ENCODE measurements at places on chromosomes 16 and 17. TPM values are rescaled to one million over a fixed set of nuclear protein-coding genes. Genes with fewer than 3 reads are reported as not detected.

- DNase-seq: no peak
- no peak within 1 kb of the TSS for H3K4me3 ChIP-seq
- H3K27me3 ChIP-seq: peaks cover 32% of the 10 kb centered on the region
- no peaks in the 10 kb centered on the region for H3K4me1 ChIP-seq
- H3K36me3 ChIP-seq: peaks cover 5% of the 10 kb centered on the region
- H3K27ac ChIP-seq: no peak within 1 kb of the TSS
These were observed at the start of gene PRM1 for GRCh38 chr16:11280616-11281522. TSS of gene PRM1 (minus strand) at chr16:11281330. CDS start at chr16:11281238, 92 bp downstream.

GRCh38 chr17:18877104-18877645 is 19.2 kb downstream of the PRPSAP2 start:
- DNase-seq: peak; percentile 40
- peaks cover 31% of the 10 kb centered on the region for H3K36me3 ChIP-seq
- no peaks in the 10 kb centered on the region for H3K27me3 ChIP-seq

GRCh38 chr17:6355196-6355595 is 79.7 kb downstream of the AIPL1 start:
- no peak for DNase-seq
- peaks cover 10% of the 10 kb centered on the region for H3K27me3 ChIP-seq
- no peak overlapping the region for H3K4me3 ChIP-seq
- no peaks in the 10 kb centered on the region for H3K4me1 ChIP-seq
- no peak overlapping the region for H3K27ac ChIP-seq

DNA sequence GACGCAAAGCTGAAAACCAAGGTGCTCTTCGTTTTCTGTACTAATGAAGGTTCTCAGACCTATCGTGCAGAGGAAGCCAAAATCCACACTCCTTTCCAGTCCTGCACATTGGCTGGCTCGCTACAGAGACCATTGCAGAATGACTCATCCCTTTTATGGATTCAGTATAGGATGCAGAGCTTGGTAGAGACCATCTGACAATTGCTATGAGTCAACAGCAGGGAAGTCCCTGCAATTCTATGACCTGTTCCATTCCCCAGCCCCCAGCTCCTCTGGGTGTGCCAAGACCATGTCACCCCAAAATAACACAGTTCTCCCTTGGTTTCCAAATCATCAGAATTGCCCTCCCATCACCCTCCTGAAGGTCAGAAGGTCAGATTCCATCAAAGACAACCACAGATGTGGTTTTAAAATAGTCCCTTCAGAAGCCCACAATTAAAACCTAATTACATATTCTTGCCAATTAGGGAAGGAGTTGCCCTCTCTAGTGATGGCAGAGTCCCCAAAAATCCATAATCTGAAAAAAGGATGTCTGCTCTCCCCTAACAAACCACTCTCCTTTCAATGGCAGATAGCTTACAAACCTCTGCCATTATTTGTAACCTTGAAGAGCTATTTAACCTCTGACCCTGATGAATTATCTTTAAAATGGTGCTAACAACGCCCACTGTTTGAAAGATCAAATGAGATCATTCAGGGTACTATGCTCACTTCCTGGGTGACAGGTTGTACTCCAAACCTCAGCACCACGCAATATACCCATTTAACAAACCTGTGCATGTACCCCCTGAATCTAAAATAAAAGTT is 108.2 kb upstream of the RBBP6 start:
- H3K4me1 ChIP-seq: no peaks in the 10 kb centered on the region
- H3K27me3 ChIP-seq: no peaks in the 10 kb centered on the region
- no peak overlapping the region for H3K27ac ChIP-seq

- H3K27ac ChIP-seq: no peak overlapping the region
- DNase-seq: no peak
- no peaks in the 10 kb centered on the region for H3K4me1 ChIP-seq
- H3K4me3 ChIP-seq: no peak overlapping the region
These were observed 27.8 kb downstream of the CASKIN2 start for GRCh38 chr17:75487351-75488070.

DNA sequence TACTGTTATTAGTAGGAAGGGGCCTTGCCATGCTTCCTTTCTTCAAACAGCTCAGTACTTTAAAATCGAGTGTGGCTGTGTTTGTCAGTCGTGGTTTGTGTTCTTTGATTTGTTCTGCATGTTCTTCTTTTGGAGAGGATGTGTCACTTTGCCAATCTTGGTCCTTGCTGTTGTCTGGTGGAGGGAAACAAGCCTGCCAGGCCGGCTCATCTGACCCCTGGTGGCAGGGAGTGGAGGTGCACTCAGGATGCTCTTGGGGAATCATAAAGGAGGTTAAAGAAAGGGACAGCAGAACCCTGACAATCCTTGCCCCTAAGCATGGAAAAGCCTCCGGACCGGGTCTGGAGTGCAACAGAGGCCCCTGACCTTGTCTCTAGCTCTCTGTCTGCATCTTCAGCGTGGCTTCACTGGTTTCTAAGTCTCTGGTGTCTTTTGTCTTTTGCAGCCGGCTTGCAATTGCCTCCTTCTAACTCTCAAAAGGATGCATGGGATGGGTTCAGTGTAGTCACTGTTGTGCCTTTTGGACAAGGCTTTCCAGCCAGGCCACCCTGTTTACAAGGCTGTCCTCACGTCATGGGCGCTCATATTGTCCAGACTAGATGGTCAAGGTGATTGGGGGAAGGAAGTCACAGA is 135.8 kb downstream of the WWOX start:
- no peak overlapping the region for H3K4me3 ChIP-seq
- peaks cover 7% of the 10 kb centered on the region for H3K36me3 ChIP-seq
- peak; percentile 3 for DNase-seq
- no peaks in the 10 kb centered on the region for H3K27me3 ChIP-seq

- H3K36me3 ChIP-seq: no peaks in the 10 kb centered on the region
- H3K4me1 ChIP-seq: no peaks in the 10 kb centered on the region
These were observed 5.8 kb upstream of the HOXB9 start for GRCh38 chr17:48631693-48632578.

DNA sequence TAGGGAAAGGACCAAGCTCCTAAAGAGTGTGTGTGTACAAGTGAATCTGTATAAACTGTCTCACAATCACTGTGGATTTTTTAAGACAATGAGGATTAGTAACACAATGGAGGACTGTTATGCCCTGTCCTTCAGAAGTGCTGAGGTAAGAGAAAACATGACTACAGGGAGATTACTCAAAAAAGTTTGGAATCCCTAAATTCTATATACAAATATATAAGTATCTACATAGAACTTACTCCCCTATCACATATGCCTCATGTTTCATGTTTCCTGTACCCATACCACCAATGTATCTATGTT is 81.9 kb downstream of the STH start:
- no peak for DNase-seq
- no peak overlapping the region for H3K4me3 ChIP-seq
- H3K4me1 ChIP-seq: peaks cover 22% of the 10 kb centered on the region

Gene PERCC1
- not detected for total RNA-seq

Gene DCUN1D3
- total RNA-seq: 31.2 TPM

Gene TBC1D26
- not detected for total RNA-seq

Gene CMTM2
- not detected for total RNA-seq

Gene KRT9
- not detected for total RNA-seq

Data from HFFc6 (cell line).